ENCODE measurements at places on chromosomes 13 and 19. TPM values are rescaled to one million over a fixed set of nuclear protein-coding genes. Genes with fewer than 3 reads are reported as not detected.

DNA sequence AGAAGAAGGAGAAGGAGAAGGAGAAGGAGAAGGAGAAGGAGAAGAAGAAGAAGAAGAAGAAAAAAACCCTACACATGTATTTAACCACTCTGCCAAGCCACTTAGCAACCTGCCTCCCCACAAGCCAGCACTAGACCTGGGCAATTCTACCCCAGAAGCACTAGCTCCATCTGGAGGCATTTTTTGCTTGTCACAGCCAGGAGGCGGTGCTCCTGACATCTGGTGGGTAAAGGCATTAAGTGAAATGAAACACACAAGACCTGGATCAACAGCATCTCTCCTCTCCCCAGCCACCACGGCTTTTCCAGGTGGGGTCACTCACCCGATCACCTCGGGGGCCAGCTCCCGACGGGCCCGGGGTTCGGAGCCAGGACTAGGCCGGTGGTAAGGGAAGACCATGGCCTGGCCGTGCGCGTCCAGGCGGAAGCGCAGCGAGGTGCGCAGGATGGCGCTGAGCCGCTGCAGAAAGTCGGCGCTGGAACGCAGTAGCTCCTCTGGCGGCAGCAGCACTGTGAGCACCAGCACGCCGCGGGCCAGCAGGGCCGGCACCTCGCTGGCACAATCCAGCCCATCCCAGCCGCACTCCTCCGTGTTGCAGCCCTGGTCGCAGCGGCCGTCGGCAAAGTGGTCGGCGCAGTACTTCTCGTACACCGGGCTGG is 26.9 kb downstream of the NOTCH3 start:
- H3K4me3 ChIP-seq, result no peak overlapping the region
- peaks cover 3% of the 10 kb centered on the region for H3K4me1 ChIP-seq
- H3K27me3 ChIP-seq, result no peaks in the 10 kb centered on the region
- no peaks in the 10 kb centered on the region for H3K36me3 ChIP-seq

The CLEC4M gene
- not detected for total RNA-seq

GRCh38 chr13:92547266-92547665 is 679.3 kb upstream of the GPC6 start:
- no peaks in the 10 kb centered on the region for H3K4me1 ChIP-seq
- H3K36me3 ChIP-seq, result no peaks in the 10 kb centered on the region
- H3K4me3 ChIP-seq, result no peak overlapping the region
- no peaks in the 10 kb centered on the region for H3K27me3 ChIP-seq
- no peak overlapping the region for H3K27ac ChIP-seq

The CERS1 gene
- not detected for total RNA-seq

The MEIS3 gene
- total RNA-seq, result not detected

- no peak for DNase-seq
- H3K4me3 ChIP-seq, result no peak overlapping the region
- no peaks in the 10 kb centered on the region for H3K27me3 ChIP-seq
- H3K36me3 ChIP-seq, result peaks cover 70% of the 10 kb centered on the region
- H3K27ac ChIP-seq, result no peak overlapping the region
These were observed 16.6 kb downstream of the MED4 start for GRCh38 chr13:48078251-48078656.

DNA sequence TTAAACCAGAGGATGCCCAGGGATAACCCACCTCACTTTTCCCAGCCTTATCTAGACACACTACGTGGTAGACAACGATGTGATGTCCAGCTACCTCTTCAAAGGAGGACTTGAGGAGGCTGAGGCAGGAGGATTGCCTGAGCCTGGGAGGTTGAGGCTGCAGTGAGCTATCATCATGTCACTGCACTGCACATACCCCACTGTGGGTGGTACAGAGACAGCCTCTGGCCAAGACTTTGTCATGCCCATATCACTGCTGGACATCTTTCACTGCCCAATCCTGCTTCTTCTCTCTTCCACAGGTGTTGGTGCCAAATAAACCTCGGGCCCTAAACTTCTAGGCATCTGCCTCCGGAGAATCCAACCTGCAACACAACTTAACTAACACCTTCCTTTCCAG is 85.8 kb downstream of the FAM216B start:
- no peak overlapping the region for H3K27ac ChIP-seq
- H3K27me3 ChIP-seq, result no peaks in the 10 kb centered on the region
- H3K4me1 ChIP-seq, result no peaks in the 10 kb centered on the region

The SHC2 gene
- 0.55 TPM for total RNA-seq

The TEX30 gene
- 9.2 TPM for total RNA-seq

DNA sequence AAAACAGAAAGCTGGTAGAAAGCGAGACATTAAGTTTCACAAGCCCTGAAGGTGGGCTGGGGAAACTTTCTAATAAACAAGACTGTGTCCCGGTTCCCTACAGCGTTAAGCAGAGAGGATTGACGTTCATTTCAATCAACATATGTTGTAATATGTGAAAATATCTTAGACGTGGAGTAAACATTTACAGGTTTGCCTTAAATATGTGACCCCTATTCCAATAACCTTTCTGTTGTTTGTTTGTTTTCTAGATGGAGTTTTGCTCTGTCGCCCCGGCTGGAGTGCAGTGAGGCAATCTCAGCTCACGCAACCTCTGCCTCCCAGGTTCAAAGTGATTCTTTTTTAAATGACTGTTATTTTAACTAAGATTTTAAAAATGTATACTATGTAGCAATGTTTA is 526.2 kb downstream of the SUCLA2 start:
- no peaks in the 10 kb centered on the region for H3K4me1 ChIP-seq
- no peaks in the 10 kb centered on the region for H3K27me3 ChIP-seq
- no peak overlapping the region for H3K27ac ChIP-seq
- no peaks in the 10 kb centered on the region for H3K36me3 ChIP-seq

- H3K27me3 ChIP-seq, result no peaks in the 10 kb centered on the region
- DNase-seq, result no peak
- H3K36me3 ChIP-seq, result no peaks in the 10 kb centered on the region
- H3K4me1 ChIP-seq, result no peaks in the 10 kb centered on the region
- no peak overlapping the region for H3K4me3 ChIP-seq
These were observed 89.9 kb downstream of the CDK8 start for GRCh38 chr13:26343816-26344215.

- no peak overlapping the region for H3K27ac ChIP-seq
- H3K36me3 ChIP-seq, result no peaks in the 10 kb centered on the region
- no peak for DNase-seq
- no peak overlapping the region for H3K4me3 ChIP-seq
- peaks cover 2% of the 10 kb centered on the region for H3K4me1 ChIP-seq
These were observed 5.8 kb downstream of the RAB20 start for GRCh38 chr13:110555601-110556223.

The LGALS7B gene
- not detected for total RNA-seq

DNA sequence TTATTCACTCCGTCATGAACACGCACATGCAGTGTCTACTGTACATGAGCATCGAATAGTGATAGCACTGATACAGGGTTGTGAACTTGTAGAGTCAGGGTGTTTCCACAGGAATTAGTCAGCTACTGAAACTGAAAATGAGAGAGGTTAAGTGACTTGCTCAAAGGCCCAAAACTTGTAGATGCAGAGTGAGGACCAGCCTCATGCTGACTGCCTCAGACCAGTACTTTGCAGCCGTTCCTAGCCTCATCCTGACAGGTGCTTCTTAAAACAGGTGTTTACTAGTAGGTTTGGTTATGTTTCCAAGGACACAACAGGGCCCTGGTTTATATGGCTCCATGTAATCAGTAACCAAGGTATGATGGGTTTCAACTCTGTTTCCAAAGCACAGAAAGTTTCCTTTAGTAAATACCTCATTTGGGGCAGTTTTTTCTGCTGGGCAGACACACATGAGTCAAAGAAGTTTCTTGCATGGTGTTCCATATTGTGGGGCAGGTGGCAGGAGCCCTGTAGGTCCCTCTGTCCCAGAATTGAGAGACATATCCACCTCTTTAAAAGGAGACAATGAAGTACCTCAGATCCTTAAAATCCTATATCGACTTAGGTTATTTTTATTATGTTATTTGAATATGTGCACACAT is 16.0 kb downstream of the FGF9 start:
- H3K27ac ChIP-seq, result no peak overlapping the region
- H3K4me1 ChIP-seq, result no peaks in the 10 kb centered on the region
- no peak for DNase-seq
- H3K4me3 ChIP-seq, result no peak overlapping the region

The C19orf38 gene
- 0.49 TPM for total RNA-seq

The ZIM2 gene
- total RNA-seq, result not detected

- no peaks in the 10 kb centered on the region for H3K27me3 ChIP-seq
- no peaks in the 10 kb centered on the region for H3K4me1 ChIP-seq
- H3K4me3 ChIP-seq, result no peak overlapping the region
- no peaks in the 10 kb centered on the region for H3K36me3 ChIP-seq
- DNase-seq, result no peak
- H3K27ac ChIP-seq, result no peak overlapping the region
These were observed 212.8 kb downstream of the FGF9 start for GRCh38 chr13:21883713-21884112.

- no peaks in the 10 kb centered on the region for H3K27me3 ChIP-seq
- DNase-seq, result peak; percentile 45
- peak overlapping the region; percentile 72 for H3K27ac ChIP-seq
- H3K4me1 ChIP-seq, result peaks cover 66% of the 10 kb centered on the region
- H3K36me3 ChIP-seq, result no peaks in the 10 kb centered on the region
- H3K4me3 ChIP-seq, result peak overlapping the region; percentile 58
These were observed 2.0 kb downstream of the ZBTB7A start for GRCh38 chr19:4064496-4065260.

DNA sequence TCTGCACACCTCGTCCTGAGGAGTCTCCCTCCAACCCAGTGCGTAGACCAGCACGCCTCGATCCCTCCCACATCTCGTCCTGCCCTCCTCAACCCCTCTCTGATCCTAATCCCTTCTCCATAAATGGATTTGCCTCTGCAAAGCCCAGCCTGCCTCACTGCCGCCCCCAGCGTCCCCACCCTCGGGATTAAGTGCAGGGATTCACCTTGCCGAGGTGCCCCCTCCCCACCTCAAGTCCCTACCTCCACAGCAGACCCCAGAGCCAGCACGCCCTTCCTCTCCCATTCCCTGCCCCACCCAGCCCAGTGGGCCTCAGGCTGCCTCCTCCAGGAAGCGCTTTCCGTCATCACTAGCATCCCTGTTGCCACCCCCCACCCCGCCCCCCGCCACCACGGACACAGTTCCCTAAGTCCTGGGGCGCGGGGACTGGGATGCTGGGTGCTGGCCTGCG is 4.0 kb downstream of the KLF16 start:
- DNase-seq, result no peak
- H3K4me3 ChIP-seq, result no peak overlapping the region
- peaks cover 74% of the 10 kb centered on the region for H3K4me1 ChIP-seq
- peak overlapping the region; percentile 59 for H3K27ac ChIP-seq

DNA sequence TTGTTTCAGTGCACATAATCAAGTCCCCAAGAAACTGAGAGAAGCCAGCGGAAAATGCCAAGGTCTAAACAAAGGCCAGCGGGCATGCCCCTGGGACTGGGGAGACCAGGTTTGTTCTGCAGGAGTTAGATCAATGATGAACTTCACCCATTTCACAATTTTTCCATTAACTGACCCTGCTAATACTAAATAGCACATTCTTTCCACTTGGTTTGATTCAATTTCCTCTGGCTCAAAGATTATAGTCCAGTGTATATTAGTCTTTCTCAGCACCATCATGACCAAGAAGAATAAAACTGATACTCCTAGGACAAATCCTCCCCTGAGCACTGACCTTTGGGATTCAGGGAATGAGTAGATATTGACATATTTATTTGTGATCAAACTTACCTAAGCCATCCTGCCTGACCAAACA is 66.4 kb downstream of the MBNL2 start:
- H3K36me3 ChIP-seq, result no peaks in the 10 kb centered on the region
- no peak overlapping the region for H3K4me3 ChIP-seq

The FXYD7 gene
- 10.1 TPM for total RNA-seq
